ENCODE measurements at places on chromosomes 3 and 15. TPM values are rescaled to one million over a fixed set of nuclear protein-coding genes. Genes with fewer than 3 reads are reported as not detected.

PLA1A gene
- polyA plus RNA-seq, result not detected

CYP1A2 gene
- polyA plus RNA-seq, result not detected

SEC22A gene
- polyA plus RNA-seq, result 14.9 TPM

XIRP1 gene
- polyA plus RNA-seq, result not detected

PRR23B gene
- not detected for polyA plus RNA-seq

TNNC1 gene
- polyA plus RNA-seq, result 1.1 TPM

SMAD6 gene
- polyA plus RNA-seq, result not detected

TGM4 gene
- 0.06 TPM for polyA plus RNA-seq

OR5K2 gene
- not detected for polyA plus RNA-seq

RLBP1 gene
- not detected for polyA plus RNA-seq

ANKUB1 gene
- polyA plus RNA-seq, result not detected

EIF1B gene
- polyA plus RNA-seq, result 69.7 TPM

MNS1 gene
- polyA plus RNA-seq, result not detected

ACKR4 gene
- polyA plus RNA-seq, result 0.16 TPM

HEG1 gene
- 0.95 TPM for polyA plus RNA-seq

CHRM5 gene
- polyA plus RNA-seq, result not detected

TFDP2 gene
- 13.8 TPM for polyA plus RNA-seq

TMEM41A gene
- 21.5 TPM for polyA plus RNA-seq

MEIS2 gene
- not detected for polyA plus RNA-seq

MORC1 gene
- polyA plus RNA-seq, result not detected

SCG5 gene
- 0.84 TPM for polyA plus RNA-seq

LTK gene
- polyA plus RNA-seq, result 0.59 TPM

REC114 gene
- polyA plus RNA-seq, result not detected

Measured in CD4-positive, CD25-positive, alpha-beta regulatory T cell (primary cell).